ENCODE measurements at places on chromosomes 3 and 15.

DNA sequence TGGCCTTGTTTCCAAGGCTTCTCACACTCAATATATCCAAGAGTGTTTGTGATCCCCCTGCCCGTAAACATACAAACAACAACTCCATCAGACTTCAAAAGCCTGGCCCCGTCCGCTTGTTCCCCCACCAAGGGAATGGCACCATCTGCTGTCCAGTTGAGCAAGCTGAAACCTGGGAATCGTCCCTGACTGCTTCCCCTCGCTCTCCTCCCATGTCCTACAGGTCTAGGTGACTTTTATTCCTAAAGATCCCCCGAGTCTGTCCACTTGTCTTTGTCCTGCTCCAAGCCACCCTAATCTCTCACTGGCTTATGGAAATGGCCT, 27.9 kb upstream of the FAM174B start:
- peak; percentile 22 for DNase-seq

GRCh38 chr3:120460181-120460790, 9.5 kb upstream of the FSTL1 start:
- no peak for DNase-seq

DNA sequence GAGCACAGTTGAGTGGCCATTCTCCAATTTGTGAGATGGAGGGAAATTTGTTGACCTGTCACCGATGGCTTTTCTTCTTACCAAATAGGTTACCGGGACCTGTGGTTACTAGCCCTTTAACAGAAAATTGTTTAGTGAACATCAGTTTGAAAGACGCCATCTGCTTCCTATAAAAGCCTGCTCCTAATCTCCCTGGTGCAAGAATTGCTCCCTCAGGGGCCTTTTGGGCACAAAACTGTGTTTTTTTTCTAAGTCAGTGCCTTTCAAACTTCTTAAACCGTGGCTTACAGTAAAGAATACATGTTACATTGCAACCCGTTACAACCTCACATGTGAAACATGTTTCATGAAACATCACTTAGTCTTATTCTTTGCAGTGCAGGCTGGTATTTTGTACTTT, 15.0 kb downstream of the CACNA2D3 start:
- DNase-seq = no peak

GRCh38 chr3:172702256-172702655, 8.6 kb downstream of the NCEH1 start:
- DNase-seq = no peak

DNA sequence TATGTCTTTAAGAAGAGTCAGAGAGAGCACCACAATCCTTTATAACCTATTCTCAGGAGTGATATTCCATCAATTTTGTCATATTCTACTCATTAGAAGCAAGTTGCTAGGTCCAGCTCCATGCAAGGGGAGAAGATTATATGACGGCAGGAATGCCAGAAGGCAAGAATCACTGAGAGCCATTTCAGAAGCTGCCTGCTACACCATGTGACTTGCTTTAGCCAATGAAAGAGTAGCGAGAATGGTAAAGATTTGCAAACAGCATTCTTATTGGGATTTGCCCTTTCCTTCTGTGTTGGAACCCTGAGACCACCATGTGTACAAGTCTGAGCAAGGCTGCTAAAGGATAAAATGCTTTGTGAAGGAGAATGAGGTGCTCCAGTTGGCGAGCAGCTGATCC, 4.5 kb upstream of the C3orf70 start:
- DNase-seq = no peak

GRCh38 chr3:9179826-9180763, 69.4 kb downstream of the SRGAP3 start:
- no peak for DNase-seq

- no peak for DNase-seq
Measured at GRCh38 chr3:108164391-108164790, 57.8 kb downstream of the IFT57 start.

DNA sequence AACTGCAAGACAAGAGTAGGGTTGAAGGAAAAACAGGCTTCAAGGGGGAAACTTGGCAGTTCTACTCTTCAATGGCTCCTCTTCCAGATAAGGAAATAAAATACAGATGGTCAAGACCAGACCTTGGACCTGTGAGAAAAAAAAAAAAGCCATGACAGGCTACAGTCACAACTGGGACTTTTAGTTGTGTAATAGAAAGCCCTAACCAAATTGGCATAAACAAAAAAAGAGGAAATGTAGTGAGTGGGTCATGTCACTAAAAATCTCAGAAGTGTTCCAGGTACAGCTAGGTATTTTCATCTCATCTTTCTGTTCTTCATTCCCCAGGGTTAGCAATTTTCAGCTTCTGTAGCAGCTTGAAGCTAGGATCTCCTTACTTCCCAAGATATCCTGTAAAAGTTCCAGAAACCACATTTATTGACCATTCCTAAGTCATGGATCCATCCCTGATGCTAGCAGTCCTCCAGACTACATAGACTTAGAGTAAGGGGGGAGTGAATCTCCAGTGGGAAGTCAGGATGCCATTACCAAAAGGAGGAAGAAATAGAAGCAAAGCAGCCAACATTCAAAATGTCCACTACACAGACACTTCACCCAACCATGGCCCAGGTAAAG, 61.0 kb upstream of the CSTA start:
- DNase-seq = no peak

DNA sequence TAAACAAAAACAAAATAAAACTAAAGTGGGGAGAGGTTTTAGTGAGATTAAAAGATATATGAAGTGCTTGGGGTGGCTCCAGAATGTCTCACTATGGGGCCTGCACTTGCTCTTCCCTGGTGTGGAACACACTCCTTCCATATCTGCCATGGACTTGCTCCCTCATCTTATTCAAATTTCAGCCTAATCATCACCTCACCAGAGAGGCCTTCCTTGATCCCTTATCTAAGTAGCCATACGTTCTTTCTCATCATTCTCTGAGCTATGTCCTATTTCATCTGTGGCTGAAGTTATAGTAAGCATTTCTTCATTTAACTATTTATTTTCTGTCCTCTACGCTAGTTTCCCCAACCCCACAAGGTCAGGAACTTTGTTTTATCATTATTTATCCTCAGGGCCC, 511.7 kb downstream of the NTRK3 start:
- DNase-seq = no peak

- DNase-seq = no peak
Measured at GRCh38 chr3:31670136-31670535, 137.4 kb downstream of the STT3B start.

DNA sequence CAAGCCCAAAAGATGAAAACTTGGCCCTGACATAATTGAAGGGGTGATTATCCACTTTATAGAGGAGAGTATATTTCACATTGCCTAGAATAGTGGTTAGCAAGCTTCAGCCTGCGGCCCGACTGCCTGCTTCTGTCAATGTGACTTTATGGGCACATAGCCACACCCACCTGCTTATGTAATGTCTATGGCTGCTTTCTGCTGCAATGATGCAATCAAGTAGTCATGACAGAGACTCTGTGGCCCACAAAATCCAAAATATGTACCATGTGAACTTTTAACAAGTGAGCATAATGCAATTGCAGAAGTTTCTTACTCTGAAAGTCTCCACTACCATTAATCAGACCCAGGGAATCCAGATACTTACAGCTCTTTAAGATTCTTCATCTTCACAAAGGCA, 103.1 kb downstream of the LRIG1 start:
- DNase-seq = no peak

DNA sequence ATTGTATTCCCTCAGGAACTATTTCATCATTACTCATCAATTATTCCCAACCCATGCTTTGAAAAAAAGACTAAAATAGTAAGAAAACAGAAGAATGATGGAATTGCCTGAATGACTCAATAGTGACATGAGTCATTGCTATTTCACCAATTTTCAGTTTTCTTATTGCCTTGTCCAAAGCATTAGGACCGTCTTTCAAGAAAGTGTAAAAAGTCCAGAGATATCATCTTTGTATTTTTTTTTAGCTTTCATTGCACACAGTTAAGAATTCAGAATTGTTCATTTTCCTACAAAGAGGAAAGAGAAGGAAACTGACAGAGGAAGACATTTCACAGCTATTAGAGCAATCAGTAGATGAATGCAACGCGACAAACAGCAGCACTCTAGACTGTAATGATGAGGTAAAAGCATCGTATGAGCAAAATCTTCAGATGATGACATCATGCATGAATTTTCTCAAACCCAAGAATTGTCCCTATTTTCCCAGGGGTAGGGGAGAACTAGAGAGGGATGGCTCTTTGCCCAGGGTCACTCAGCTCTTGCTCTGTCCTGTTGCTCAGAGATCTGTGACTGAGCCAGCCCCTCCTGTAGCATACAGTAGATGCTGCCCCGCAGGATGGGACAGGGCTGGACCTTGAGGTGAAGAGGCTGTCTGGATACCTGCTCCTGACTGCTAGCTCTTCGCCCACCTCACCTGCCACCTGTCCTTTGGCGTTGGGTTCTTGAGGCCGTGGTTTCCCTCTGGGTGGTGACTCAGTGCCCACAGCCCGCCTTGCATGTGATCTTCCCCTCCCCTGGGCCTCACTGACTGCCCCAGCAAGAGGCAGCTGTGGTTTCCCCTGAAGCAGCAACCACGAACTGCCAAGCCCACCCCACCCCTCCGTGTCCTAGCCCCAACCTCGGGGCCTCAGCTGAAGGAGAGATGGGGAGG, 84.8 kb downstream of the PPCDC start:
- DNase-seq = no peak

DNA sequence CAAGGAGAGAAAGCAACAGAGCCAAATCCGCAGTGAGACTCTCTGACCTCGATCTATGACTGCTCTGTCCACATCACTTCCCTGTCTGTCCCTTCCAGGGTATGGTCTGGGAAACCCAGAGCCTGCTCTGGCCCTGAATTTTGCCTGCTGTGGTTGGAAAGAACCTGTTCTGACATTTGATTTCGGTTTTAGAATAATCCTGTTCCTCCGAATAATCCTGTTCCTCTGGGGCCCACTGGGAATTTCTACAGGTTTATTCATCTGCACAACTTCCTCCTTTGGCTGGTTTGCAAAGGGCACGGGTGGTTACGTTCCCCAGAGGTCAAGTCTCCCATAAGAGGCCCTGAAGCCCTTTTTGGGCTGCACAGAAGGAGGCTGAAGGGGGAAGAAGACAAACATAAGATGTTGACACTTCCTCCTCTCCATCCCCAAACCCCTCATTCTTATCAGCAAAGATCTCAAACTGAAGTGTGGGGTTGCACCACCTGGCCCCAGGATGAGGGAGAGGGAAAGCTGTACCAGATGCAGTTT, 10.6 kb downstream of the LAMP3 start:
- DNase-seq = no peak

DNA sequence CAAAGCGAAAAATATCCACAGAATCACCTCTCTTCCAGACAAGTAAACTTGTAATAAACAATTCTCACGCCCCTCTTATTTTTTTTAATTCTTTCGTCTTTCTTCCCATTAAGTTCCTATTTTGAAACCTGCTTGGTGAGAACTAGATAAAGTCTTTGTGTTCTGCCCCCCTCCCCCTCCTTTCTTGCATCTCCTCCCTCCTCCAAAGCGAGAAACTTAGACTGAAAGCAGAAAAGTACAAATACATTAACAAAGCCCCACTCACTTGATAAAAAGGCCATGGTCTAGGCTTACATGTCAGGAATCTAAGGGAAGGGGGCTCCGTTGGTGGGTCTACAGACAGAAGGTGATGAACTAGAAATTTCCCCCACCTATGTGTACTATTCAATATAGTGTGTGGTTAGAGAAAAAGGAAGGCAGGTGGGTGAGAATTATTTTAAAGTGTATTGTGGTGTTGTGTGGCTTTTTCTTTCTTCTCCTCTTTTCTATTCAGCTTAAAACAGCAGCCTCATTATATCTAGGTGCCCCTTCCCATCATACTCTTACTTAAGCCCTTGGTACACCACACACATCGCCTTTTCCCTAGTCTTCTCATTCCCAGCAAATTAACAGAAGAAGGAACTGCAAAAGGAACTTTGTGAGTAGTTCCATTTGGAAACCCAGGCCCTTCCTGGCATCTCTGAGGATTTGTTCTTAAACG, 215.3 kb downstream of the MEIS2 start:
- DNase-seq = no peak

- no peak for DNase-seq
Measured at GRCh38 chr3:159929171-159930141, 59.2 kb upstream of the IL12A start.

DNA sequence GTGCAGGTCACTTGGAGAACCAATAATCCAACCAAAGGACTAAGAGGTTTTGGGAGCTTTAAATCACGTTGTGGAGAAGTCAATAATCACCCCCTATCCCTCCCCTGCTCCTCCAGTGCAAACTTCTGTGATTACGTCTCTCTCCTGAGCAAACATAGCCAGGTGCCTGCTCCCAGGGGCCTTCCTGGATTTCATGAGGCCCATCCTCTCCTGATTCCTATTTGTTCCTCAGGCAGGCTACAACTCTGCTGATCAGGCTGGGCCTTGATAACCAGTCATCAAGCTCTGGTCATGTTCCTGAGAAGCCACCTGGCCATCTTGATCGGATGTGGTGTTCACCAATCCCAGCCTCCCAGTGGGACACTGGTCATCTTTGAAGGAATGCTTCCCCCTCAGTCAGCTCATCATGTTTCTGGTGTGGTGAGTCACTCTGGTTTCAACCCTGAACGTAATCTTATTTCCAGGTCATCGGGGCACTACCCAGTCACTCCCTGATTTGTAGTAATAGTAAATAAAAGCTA, 2.9 kb upstream of the ZNF710 start:
- peak; percentile 45 for DNase-seq

GRCh38 chr3:54326951-54327350, 204.6 kb downstream of the CACNA2D3 start:
- no peak for DNase-seq

DNA sequence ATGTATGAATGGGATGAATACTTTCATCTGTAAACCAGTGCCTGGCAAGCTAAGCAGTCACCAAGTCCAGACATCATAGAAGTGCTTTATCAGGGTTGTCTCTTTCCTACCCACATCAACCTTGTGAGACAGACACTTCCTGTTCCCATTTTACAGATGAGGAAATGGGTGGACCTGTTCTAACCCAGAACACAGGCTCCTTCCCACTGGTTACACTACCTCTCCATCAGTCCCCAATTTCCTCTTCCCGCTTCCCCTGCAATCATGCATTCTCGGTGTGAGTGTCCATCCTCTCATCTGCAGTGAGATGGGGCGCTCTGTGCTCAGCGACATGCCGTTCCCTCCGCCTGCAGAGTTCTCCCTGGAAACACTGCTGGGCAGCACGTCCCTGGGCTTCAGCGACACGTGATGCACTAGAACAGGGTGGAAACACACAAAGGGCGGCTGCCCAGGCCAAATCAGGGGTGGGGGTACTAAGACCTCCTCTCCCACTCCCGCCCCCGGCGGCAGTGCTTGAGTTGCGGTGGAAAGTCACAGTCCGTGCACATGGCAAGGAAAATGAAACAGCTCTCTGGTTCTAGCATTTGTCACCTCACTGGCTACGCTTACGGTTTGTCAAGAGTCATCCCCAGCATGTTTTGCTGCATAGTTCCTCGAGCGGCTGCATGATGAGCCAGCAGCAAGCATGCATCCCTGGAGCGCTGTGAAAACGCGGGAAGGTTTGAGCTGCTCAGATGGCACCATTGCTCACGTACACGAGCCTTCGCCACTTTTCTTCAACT, 201.1 kb downstream of the ADAMTS17 start:
- DNase-seq = no peak

Data from SHP77 treated with DMSO at 0.1 percent for 48 hours (cell line).